ENCODE measurements at places on chromosomes 3 and 15. TPM values are rescaled to one million over a fixed set of nuclear protein-coding genes. Genes with fewer than 3 reads are reported as not detected.

DNA sequence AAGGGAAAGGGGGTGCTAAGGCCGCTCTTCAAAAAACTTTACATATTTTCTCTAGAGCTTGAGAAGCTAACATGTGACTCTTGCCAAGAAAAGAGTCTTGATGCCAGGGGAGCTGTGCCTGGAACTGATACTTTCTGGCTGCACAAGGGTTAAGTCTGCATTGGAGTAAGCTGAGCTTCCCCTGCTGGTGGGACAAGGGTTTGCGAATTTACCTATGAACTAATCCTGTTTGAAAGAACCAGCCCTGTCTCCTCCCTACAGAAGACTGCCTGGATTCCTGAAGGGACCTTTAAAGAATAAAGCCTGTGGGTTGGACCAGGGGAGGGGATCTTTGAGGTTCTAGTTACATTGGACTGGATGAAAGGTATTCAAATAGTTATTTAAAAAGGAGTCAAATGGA is 58.3 kb upstream of the EPHA3 start:
- DNase-seq = no peak

DNA sequence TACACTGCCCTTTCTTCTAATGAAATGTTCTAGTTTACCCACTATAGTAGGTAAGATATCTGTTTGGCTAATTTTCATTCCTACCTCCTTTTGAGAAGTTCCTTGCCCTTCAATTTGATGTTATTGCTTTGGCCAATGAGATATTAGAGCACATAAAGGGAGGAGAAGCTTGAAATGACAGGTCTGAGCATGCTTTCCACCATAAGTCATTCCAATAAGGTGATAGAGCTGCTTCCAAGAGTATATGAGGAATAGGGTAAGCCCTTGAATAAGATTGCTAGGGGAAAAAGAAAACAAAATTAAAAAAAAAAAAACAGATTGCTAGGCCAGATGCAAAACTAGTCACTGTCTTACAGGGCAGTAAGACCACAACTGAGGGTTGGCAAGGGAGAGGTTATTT is 78.9 kb upstream of the TRIM42 start:
- no peak for DNase-seq

DNA sequence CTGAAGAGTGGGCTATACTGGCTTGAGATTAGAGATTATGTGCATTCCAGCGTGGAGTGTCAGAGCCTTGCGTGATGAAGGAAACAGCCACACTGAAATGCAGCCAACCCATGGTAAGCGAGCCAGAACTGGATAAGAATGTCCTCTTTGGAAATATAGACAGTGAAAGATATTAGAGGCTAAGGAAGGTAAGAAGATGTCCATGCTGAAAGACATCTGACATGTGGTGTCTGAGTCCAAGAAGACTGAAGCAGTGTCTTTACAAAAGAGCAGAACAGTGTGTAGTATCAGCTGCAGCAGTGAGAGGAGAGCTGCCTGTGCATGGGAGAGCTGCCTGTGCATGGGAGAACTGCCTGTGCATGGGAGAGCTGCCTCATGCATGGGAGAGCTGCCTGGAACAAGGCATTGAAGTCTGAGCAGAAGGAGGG is 672.2 kb downstream of the DIPK2A start:
- no peak for DNase-seq

DNA sequence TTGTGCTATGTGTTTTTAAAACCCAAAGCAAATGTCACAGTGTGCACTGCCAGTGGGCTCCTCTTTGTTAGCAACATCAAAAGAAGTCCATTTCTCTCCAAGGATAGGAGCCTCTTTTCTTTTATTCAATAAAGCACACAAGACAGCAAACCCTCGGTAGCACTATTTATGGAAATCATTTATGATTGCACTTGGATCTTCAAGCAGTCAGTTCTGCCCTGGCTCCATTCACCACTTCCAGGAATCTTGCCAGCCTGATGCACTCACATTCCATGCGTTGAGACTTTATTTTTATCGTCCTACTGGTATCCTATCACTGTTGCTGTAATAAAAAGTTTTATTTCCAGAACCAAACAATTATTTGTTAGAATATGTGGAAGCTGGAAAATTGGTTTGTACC is 412.1 kb downstream of the TBL1XR1 start:
- no peak for DNase-seq

DNA sequence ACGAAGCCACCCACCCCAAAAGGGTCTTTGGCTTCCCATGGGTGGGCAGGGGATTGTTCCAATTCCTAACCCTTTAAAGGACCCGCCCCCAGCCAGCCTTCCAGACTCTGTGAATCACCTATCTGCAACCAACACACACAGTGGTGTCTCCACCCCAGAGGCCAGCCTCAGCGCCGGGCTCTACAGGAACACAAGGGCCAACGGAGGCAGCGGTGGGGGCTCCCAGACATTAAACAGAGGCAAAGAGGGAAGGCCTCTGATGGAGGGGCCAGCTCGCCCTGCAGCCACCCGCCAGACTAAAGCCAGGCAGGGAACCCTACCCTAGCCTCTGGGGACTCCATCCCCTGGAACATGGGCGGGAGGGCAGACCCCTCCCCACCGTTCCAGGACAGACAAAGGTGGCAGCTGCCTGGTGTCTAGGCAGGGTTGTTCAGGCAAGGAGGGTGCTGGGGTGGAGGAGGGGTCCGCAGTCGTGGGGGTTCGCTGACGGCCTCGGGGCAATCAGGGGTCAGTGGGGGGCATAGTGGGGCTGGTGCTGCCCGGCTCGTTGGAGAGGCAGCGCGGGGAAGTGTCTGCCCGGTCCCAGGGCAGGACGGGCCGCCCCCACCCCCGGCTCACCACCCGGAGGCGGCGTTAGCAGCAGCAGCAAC is 448 bp downstream of the SHISA5 start:
- peak; percentile 3 for DNase-seq

- no peak for DNase-seq
These were observed 8.1 kb downstream of the CISH start for GRCh38 chr3:50603261-50604109.

DNA sequence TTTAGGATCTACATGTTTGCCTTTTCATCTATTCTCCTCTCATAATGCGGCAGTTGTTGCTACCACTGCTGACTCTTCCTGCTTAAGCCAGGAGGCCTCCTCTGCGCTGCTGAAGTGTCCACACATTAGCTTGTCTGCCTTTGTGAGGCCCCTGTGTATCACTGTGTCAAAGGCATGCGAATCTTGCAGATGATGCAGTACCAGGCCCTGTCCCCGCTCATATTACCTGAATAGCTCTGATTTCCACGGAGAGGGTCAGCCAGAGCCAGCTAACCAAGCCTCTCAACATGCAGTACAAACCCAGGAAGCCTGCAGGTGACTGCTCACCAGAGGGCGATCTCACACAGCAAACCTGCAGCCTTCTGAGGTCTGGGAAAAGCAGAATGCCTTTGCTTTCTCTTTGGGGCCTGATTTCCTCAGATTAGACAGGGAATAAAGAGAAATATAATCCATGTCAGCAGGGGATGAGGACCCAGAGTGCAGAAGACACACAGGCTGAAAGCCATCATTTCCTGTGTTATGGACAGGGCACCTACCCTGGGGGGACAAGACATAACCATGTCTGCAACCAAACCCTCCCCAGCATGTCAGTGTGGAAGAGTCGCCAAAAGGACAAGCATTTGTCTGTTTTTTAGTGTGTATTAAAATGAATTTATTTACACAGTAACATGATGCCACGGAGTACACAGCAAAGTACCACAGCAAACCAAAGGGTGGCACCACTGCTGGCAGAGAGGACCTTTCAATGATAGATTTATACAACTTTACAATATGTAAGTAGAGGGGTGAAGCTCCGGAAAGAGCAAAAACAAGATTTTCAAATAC is 36.8 kb upstream of the TSPAN3 start:
- peak; percentile 75 for DNase-seq

GRCh38 chr15:59017449-59017848 is 30.0 kb downstream of the RNF111 start:
- no peak for DNase-seq

DNA sequence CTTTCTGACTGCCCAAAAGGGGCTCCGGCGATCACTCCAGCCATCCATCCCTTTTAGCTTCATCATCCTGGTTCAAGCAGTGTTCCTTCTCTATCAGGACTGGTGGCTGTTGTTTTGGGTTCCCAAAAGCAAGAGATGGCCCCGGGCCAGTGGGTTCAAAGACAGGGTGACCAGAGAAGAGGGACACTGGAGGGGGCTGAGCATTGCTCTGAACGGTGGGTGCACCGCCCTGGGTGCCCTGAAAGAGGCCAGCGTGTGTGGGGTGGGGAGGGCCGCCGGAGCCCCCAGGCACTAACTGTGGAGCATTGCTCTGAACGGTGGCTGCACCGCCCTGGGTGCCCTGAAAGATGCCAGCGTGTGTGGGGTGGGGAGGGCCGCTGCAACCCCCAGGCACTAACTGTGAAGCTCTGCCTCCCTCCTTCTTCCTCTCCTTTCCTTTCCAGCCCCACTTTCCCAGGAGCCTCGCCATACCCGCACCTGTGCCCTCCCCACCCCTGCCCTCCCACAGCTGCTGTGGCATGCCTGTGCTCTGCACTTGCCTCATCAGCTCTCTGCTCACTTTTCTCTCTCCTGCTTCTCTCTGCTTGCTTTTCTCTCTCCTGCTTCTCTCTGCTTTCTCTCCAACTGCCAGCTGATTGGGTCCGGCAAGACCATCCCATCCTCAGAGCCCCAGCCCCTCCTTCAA is 37.4 kb upstream of the OR4F6 start:
- DNase-seq = no peak

GRCh38 chr3:7095116-7095515 is 234.2 kb downstream of the GRM7 start:
- peak; percentile 14 for DNase-seq

- DNase-seq = no peak
These were observed 68.1 kb downstream of the TRIM69 start for GRCh38 chr15:44804298-44805046.

DNA sequence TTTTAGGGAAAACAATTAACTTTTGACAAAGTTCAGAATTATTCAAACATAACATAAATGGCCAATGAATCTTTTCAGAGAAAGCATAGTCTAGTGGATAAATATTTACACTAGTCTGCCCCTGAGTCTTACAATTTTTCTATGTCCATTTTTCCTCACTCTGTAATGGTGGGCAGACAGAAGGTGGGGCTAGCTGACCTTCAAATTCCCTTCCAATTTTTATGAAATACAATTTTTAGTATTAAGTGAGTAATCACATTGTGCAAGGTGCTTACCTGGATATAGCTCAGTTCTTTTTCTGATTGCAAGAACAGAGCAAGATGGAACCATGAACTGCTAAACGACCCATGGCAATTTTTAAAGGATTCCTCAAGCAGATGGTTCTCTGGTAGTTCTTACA is 441.7 kb upstream of the NR2F2 start:
- no peak for DNase-seq

DNA sequence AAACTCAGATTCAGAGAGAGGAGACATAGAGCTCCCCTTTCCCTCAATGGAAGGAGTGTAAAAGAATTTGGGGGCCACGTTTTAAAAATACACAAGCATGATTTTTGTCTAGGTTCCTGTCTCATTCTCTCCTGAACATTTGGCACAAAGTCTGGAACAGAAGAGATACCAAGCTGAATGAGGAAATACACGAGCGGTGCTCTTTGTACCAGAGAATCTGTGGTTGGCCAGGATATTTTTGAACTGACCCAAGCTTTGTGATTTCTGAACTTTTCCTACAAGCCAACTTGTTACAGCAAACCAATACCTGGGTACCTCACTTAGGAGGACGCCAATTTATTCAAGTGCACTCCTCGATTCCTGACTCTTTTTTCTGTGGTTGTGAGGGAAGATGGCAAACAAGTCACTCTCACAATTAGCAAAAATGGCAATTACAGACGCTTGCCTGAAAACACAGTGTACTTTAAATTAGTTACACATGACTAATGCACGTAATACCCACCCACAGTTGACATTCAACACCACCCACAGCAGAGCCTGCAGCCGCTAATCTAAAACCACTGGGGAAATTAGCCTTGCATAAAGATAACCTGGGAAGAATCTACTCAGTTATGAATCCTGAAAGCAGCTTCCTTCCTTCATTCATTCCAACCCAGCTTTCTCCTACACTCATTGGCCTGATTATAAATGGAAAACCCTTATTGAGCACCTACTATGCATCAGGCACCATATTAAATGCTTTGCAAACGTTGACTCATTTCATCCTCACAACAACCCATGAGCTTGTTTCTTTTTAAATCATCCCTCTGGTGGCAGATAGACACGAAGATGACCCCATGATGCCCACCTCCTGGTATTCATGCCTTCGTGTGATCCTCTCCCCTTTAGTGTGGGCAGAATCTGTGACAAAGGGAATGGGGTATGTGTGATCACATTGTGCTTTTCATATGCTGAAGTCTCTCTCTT is 293.5 kb downstream of the KBTBD8 start:
- no peak for DNase-seq

DNA sequence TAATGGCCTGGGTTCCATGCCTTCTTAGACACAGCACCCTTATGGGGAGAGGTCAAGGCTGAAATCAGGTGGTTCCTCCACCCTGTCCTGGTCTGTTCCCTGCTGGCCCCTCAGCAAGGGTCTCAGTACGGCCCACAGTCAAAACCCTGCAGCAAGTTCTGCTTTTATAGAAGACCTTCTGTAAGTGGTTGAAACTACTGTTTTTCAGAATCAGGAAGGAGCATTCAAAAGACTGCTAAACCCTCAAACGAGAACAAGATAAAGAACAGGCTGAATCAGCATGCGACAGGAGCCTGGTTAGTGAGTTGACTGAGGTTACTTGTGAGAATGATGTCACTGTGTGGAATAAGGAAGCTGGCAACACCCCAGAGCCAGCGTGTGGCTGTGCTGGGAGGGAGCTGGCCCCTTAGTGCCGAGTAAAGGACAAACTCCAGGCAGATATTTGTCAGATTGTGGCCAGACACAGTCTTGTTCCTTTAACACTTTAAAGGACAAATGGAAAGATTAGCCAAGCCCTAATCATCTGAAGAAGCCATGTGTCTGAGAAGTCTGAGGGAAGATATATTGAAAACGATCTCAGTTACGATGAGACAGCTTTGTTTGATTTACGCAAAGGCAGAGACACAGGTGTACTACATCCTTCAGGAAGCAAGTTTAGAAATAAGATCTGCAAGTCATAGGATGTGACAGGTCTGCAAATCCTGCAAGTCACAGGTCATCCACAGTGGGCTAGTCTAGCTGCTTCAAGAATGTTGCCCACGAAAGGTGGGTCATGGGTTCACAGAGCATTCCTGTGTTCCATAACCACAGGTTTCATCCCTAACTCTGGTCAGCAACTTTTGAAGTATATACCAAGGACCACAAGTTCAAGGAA is 54.0 kb downstream of the B3GNT5 start:
- no peak for DNase-seq

- no peak for DNase-seq
These were observed 47.1 kb upstream of the C15orf39 start for GRCh38 chr15:75154461-75155062.

DNA sequence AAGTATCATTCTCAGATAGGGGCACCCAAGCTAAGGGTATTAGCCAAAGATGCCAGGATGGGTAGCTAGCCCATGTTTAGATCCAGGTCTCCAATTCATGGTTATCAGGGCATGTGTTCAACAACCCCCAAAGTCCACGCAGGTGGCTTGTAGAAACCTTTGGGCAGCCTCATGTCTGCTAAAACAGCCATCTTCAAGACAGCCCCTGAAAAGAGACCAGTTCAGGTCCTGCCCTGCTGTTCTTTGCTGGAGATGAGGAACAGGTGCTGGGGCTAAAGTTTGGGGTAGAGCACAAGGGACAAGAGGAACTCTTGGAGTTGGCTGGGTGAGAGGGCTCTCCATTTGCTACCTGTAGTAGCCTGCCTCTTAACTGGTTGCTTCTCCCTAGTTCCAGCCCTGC is 4.6 kb downstream of the PPM1M start:
- no peak for DNase-seq

The GOLGA6L24 gene
- not detected for polyA plus RNA-seq

The CCDC39 gene
- 9.8 TPM for polyA plus RNA-seq

The DAZL gene
- polyA plus RNA-seq = not detected

The CPN2 gene
- 0.80 TPM for polyA plus RNA-seq

The DNASE1L3 gene
- 9.2 TPM for polyA plus RNA-seq

The LZTFL1 gene
- polyA plus RNA-seq = 69.8 TPM
